ENCODE measurements at places on chromosomes 11 and 22.

DNA sequence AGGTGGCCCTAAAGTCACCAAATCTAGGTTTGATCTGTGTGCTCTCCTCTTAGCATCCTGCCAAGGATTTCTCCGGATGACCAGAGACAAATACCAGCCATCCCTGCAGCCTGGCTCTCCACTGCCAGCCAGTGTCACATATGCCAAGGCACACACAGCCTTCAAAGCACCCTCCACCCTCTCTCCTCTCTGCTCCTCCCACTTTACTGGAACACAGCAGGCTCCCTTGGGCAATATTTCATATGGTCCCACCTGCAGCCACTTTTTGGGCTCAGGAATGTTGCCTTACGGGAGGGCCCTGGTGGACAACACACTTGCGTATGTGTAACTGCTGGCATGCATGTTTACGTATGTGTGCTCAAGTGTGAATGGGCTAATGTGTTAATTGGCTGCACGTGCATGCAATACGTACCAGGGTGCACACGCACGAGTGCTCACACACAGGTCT, 183.9 kb downstream of the CEP164 start:
- DNase-seq: no peak

GRCh38 chr11:125062218-125062930, 731 bp upstream of the SLC37A2 start:
- no peak for DNase-seq

- no peak for DNase-seq
Observed at GRCh38 chr11:126465573-126466188, 110.2 kb downstream of the ST3GAL4 start.

DNA sequence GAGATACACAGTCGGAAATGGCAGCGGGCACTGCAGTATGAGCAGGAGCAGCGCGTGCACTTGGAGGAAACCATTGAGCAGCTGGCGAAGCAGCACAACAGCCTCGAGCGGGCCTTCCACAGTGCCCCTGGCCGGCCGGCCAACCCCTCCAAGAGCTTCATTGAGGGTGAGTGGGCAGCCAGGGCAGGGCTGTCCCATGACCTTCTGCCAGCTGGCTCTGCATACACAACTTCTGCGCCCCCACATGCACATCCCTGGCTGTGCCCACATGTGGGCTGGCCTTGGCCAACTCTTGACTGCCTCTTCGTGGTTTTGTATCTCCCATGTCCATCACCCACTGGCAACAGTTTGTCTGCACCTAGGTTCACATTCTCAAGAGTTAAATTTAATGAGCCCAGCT, 81.1 kb downstream of the MORC2 start:
- DNase-seq: no peak

GRCh38 chr11:16392616-16393015, 36.3 kb upstream of the SOX6 start:
- DNase-seq: no peak

GRCh38 chr11:68200639-68201038, 12.5 kb downstream of the KMT5B start:
- no peak for DNase-seq

DNA sequence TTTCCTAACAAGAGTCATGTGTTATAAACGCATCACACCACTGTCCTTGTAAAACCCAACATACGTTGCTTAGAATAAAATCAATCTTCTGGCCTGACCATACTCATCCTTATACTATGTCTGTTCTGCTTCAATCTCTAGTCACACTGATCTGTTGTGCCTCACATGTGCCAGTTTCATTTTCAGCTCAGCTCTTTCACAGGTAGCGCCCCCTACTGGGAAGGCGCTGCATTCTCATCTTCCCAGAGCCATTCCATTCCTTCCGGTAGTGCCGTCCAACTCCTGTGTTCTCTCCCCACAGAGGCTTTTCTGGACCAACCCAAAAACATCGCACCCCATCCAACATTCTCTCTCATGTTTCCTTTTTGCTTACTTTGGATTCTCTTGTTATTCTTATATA, 22.2 kb downstream of the CASP5 start:
- peak; percentile 15 for DNase-seq

DNA sequence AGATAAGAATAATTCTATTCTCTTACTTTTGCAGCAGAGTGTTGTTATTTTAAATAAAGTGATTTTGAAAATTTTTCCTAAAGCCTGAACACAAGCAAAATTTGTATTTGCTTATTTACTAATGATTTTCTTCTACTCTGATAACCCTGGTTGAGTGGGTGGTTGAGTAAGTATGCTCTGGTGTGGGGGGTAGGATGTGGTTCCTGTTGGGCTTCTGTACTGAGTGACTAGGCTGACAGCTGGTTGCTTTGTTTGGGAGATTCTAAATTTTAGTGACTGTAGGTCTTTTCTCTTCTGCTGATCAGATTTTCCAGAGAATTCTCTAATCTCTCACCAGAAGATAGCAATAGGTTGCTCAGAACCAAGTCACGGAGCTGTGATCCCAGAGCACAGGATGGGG, 61.6 kb downstream of the METTL15 start:
- no peak for DNase-seq

DNA sequence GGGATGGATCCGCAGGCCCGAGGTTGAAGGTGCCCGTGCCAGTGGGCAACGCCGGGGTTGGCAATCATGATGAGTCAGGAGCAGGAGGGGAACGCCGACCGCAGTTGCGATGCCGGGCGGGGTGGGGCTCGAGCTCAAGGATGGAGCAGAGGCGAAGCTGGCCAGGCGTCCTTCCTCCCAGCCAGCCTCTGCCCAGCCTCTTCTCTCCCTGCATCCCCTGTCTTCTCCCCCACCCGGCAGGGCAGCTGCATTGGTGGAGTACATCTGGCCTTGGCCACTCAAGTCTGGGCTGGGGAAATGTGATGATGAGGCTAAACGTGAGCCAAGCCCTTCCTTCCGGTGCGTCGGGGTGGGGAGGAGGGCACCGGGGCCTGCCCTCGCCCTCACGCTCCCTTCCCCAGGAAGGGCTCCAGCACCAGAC, 3.9 kb downstream of the IFITM10 start:
- no peak for DNase-seq

DNA sequence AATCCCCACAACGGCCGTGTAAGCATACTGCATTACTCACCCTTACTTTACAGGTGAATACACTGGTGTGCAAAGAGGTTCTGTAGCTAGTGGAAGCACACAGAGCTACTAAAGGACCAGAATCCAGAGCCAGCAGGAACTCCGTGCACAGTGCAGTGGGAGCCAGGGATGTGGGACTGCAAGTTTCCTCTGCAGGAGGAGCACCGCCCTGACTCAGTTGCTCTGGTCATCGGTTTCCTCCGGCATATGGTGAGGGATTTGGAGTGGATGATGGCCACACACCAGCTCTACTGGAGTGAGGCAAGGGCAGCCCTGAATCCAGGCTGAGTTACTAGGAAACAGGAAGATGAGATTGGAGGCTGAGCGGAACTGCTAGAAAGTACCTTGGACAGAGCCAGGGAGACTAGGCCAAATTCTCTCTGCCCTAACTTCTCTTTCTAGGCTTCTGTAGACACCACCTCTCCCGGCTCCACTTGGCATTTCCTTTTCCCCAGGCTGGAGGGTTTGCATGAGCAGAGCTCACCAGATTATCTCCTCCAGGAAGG, 18.2 kb upstream of the C22orf42 start:
- no peak for DNase-seq

Measured in stimulated activated CD8-positive, alpha-beta memory T cell treated with anti-CD3 and anti-CD28 coated beads, Interleukin-15, amount 100 ng/mL, for 48 hours (primary cell).